Epithelial cell of esophagus (primary cell): ENCODE measurements at places on chromosomes 4 and X.
A peak's percentile ranks its signal among the peaks of the same experiment; 100 is the strongest.

- DNase-seq: peak; percentile 70
Measured at GRCh38 chr4:107183155-107183774, 147.2 kb upstream of the DKK2 start.

DNA sequence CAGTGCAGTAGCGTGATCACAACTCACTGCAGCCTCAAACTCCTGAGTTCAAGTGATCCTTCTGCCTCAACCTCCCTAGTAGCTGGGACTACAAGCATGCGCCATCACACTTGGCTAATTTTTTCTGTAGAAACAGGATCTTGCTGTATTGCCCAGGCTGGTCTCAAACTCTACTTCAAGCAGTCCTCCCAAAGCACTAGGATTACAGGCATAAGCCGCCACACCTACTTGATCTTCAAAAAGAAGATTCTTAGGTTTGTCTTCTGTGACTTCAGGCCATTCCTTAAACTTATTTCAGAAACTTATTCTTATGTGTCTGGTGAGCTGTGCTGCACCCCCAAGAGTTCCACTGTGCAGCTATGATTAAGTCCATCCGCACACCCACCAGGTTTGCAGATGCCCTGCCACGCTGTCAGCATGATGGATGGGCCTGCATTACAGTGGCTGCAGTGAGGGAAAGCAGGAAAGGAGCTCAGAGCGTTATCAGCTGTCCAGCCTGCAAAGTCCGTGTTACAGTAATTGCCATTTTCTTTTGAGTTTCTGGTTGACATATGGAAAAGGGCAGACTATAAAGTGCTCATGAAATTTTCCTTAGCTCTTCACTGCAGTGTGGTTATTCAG lies 146.6 kb downstream of the AASDH start:
- no peak for DNase-seq

- DNase-seq: peak; percentile 1
Measured at GRCh38 chr4:172061204-172061603, 248.0 kb downstream of the GALNTL6 start.

- DNase-seq: peak; percentile 38
Measured at GRCh38 chr4:61312526-61312925, 112.4 kb downstream of the ADGRL3 start.

DNA sequence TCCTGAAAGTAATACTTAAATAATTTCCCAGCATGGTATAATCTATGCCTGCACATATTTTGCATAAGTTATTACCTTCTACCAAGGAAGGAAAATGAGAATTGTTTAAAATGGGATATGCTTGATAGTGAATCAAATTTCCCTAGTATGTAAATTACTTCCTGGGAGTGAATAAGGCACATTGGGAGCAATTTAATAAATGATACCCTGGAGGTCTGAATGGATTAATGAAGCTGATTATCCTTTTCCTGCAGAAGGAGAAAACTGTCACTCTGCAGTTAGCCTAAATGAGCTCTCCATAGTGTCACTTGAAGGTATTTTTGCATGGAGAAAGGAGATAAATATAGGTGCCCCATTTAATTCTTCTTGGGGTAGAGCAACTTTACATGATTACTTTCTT lies 2212.0 kb downstream of the PCDH7 start:
- no peak for DNase-seq

DNA sequence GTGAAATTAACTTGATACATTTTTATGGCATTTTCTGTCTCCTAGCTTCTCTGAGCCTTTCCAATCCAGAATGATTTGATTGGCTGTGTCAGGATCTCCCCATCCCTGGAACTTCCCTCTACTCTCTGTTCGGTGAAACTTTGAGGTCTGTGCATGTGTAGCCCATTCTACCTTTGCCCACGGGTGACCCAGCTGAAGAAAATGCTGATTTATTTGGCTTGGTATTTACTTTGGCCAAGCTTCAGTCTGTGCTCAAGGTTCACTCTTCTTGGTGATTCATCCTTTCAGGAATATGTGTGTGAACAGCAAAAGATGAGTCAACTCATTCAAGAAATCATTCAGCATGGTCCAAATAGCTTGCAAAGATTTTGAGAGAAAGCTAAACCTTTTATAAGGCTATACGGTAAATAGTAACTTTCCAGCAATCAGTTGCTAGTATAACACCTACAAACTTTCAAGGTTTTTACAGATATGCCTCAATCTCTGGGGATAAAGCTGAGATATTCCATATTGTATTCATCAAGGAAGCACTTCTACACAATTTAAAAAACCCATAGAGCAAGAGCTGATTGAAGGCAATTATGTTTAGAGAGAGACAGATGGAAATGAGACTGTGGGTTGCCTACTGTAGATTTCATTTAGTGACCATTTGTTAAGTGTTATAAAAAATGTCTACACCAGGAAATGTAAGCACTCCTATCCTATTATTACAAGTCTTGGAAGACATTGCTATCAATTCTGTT lies 233.9 kb upstream of the CXXC4 start:
- peak; percentile 93 for DNase-seq

DNA sequence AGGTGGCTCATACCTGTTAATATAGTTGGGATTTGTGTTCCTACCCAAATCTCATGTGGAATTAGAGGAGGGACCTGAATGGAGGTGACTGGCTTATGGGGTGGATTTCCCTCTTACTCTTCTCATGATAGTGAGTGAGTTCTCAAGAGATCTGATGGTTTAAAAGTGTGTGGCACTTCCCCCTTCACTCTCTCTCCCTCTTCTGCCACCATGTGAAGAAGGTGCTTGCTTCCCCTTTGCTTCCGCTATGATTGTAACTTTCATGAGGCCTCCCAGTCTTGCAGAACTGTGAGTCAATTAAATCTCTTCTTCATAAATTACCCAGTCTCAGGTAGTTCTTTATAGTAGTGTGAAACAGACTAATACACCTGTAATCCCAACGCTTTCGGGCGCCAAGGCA lies 28.3 kb upstream of the WDR19 start:
- no peak for DNase-seq

GRCh38 chr4:89889289-89889688 lies 5.4 kb upstream of the MMRN1 start:
- DNase-seq: no peak

DNA sequence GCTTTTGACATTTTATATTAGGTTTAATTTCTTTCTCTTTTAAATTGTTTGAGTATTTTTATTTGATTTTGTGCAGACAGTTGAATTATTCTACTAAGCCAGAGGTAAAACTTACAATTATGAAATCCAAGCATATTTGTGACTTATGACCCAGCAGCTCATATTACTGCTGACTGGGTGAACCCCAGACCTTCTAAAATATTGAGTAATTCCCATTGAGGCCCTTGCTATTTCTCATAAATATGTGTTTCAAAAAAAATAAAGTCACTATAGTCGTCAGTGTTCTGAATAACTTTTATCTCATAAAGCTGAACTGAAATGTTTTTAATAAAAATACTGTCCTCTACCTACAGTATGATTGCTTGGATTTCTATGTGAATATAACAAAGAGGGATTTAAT lies 303.1 kb downstream of the IQCM start:
- no peak for DNase-seq

GRCh38 chr4:19748519-19749479 lies 502.9 kb upstream of the SLIT2 start:
- peak; percentile 3 for DNase-seq

DNA sequence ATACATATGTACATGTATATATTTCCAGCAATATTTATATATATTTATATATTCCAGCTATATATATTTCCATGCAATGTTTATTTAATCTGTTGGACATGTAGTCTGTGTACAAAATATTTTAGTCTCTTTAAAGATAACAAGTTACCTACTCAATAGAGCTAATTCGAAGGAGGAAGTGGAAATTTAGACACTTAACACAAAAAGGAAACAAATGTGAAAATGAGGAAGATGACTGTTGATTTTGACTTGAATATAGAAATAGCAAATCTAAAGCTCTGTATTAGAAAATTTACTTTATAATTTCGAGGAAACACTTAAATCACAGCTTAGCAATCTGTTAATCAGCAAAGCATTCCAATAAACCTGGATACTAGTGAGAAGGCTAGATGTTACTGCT lies 1064.4 kb downstream of the PCDH7 start:
- no peak for DNase-seq

GRCh38 chrX:46260499-46260898 lies 284.7 kb downstream of the ZNF674 start:
- DNase-seq: peak; percentile 93

- DNase-seq: peak; percentile 11
Measured at GRCh38 chr4:102598762-102599374, 97.7 kb downstream of the NFKB1 start.
